ENCODE measurements at places on chromosomes 7 and 10.

- DNase-seq: no peak
Observed at GRCh38 chr10:48511875-48512231, 93.0 kb downstream of the ARHGAP22 start.

- DNase-seq: no peak
Observed at GRCh38 chr10:132096863-132097478, 31.2 kb downstream of the JAKMIP3 start.

DNA sequence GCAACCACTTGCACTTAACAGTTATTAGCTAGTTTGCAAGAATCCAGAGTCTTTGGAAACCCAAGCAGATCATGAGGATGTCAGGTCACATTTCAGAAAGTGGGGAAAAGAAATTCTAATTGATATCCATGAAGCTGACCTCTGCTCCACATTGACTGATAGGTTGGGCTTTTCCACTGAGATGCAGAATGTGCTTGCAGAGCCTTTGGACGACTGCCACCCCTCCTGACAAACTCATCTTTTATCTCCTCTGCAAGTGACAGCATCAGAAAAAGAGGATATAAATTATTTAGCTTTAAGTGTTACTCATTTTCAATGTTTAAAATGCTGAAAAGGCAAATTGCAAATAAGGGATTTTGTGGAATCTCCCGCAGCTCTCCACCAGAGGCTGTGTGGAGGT, 75.3 kb downstream of the C10orf90 start:
- DNase-seq: no peak

DNA sequence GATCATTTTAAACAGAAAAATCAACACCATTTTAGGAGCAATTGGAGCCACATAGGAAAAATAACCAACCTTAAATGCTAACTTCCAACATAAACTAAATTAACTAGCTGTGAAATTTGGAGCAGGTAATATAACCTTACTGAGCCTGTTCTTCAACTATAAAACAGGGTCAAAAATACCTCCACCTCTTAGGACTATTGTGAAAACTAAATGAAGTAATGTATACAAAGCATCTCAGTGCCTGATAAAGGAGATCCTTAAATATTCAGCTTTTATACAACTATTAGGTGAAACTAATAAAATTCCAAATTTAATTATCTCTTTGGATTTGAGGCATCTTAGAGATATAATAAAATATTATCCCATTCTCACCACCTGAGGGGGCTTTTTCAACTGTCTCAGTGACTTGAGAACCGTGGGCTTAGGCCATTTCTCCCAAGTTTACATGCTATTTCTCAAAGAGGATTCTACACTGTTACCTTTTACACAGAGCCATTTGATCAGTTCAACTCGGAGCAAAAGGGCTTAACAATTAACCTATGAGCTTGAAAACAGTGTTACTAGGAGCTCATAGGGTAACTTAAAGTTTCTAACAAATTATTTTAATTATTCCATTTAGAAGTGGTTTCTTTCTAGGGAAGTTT, 165.0 kb upstream of the ASAH2 start:
- no peak for DNase-seq

DNA sequence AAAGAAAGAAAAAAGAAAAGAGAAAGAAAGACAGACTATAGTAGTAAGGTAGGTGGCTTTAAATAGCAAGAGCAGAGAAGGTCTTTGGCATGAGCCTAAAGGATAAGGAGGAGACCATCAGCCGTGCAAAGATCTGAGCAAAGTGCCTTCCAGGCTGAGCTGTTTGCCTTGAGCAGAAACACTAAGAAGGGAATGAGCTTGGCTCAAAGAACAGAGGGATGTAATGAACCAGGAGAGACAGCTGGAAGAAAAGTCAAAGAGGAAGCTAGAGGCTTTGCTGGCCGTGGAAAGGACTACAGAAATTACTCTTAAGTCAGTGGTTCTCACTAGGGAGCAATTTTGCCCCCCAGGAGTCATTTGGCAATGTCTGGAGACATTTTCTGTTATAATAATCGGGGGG, 228.6 kb downstream of the FGFR2 start:
- no peak for DNase-seq

DNA sequence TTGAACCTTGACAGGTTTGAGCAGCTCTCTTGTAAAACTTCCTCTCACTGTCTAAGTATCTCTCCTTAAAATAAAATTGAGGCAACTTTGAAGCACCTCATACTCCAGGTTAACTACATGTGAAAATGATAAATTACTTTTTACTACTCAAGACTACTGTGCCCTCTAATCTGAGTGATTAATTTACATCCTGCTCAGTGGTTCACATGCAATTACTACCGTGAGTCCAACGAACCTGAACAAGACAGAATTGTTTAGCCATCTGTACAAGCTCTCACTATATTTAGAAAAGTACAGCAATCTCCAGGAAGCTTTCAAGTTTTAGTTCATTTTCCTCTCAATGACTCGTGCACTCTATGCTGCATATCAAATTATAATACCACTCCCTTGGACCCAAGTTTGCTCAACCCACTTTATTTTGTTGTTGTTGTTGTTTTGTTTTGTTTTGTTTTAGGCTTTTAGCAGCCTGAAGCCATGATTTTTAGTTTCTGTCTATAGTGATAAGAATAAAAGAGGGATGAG, 21.2 kb downstream of the PDE1C start:
- DNase-seq: no peak

DNA sequence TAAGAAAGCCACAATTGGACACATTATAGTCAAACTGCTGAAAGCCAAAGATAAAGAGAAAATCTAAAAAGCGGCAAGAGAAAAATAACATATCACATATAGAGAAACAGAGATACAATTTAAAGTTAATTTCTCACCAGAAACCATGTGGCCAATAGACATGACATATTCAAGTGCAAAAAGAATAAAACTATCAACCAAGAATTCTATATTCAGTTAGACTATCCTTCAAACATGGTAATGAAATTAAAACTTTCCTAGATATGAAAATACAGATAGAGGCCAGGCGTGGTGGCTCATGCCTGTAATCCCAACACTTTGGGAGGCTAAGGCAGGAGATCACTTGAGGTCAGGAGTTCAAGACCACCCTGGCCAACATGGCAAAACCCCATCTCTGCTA, 129.1 kb upstream of the RNF32 start:
- no peak for DNase-seq

- DNase-seq: peak; percentile 67
Observed at GRCh38 chr10:28559618-28560017, 26.7 kb downstream of the WAC start.

GRCh38 chr7:82257118-82257695, 186.4 kb downstream of the CACNA2D1 start:
- DNase-seq: peak; percentile 17

GRCh38 chr7:26461518-26461917, 169.9 kb downstream of the SNX10 start:
- DNase-seq: no peak

GRCh38 chr10:70879207-70879606, 9.2 kb downstream of the PCBD1 start:
- peak; percentile 77 for DNase-seq

- DNase-seq: peak; percentile 8
Observed at GRCh38 chr7:5827755-5828154, 46.3 kb upstream of the RNF216 start.

- DNase-seq: peak; percentile 80
Observed at GRCh38 chr7:139825666-139826290, 3.3 kb upstream of the TBXAS1 start.

GRCh38 chr7:87658553-87658952, 30.4 kb downstream of the RUNDC3B start:
- DNase-seq: no peak

DNA sequence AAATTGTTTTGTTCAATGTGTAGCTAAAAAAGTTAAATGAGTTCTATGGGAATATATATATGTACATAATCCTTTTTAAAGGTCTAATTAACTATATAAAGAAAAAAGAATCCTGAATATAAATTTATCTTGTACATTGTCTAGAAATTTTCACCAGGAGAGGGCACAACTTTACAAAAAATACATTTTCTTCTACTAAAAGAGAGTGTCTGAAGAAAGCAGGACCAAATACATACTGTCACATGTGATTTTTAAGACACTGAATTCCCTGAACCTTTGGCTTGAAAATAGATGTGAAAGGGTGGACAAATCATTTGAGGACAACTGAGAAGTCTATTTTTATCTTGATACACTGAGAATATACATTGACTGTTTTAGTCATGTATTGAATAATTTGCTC, 204.3 kb downstream of the DGKB start:
- peak; percentile 9 for DNase-seq

DNA sequence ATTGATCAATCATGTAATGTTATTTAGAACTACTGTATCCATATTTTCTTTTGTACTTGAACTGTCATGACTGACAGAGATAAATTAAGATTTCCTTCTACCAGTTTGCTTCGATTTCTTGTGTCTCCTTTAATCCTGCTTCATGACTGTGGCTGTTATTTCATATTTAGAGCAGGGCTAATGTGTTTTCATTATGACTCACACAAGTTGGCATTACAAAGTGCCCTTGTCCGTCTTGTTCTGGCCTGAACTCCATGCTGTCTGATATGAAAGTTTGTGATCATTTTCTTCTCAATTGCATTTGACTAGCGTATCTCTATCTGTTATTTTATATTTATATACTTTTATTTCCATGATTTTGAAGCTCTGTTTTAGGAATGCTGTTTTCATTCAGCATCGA, 344.1 kb upstream of the PRKCQ start:
- peak; percentile 75 for DNase-seq

- peak; percentile 62 for DNase-seq
Observed at GRCh38 chr7:150322833-150323681, at the start of the genes ACTR3C and LRRC61. TSS of gene ACTR3C (minus strand) at chr7:150323545. CDS start at chr7:150295296, 28,249 bp downstream. TSS of gene LRRC61 (plus strand) at chr7:150323355. CDS start at chr7:150336862, 13,507 bp downstream.

DNA sequence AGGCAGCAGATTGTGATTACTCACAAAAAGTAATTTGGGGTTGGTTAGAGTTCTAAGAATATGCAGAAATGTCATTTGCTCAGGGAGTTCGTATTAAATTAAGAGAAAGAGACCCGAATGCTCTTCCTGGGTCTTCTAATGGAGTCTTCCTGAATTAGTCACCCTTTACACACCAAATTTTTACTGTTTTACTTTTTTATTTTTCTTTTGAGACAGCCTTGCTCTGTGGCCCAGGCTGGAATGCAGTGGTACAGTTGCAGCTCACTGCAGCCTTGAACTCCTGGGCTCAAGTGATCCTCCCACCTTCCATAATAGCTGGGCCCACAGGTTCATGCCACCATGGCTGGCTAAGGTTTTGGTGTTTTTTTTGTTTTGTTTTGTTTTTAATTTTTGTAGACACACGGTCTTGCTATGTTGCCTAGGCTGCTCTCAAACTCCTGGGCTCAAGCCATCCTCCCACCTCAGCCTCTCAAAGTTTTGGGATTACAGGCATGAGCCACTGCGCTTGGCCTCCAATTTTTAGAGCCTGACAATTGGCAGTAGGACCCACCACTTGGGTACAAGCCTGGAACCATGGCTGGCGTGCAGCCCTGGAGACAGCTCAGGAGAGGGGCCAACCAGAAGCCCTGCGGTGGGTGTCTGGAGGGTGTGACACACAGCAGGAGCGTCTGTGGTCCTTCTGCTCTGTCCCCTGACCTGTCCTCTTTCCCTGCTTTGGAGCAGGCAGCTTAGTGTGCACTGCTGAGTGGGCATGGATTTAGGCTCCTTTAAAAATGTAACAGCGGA, 16.4 kb upstream of the BHLHA15 start:
- DNase-seq: peak; percentile 31

- peak; percentile 66 for DNase-seq
Observed at GRCh38 chr10:30422981-30423654, 10.9 kb upstream of the MAP3K8 start.

All from astrocyte of the hippocampus (primary cell).